ENCODE measurements at places on chromosomes 12 and 14.

DNA sequence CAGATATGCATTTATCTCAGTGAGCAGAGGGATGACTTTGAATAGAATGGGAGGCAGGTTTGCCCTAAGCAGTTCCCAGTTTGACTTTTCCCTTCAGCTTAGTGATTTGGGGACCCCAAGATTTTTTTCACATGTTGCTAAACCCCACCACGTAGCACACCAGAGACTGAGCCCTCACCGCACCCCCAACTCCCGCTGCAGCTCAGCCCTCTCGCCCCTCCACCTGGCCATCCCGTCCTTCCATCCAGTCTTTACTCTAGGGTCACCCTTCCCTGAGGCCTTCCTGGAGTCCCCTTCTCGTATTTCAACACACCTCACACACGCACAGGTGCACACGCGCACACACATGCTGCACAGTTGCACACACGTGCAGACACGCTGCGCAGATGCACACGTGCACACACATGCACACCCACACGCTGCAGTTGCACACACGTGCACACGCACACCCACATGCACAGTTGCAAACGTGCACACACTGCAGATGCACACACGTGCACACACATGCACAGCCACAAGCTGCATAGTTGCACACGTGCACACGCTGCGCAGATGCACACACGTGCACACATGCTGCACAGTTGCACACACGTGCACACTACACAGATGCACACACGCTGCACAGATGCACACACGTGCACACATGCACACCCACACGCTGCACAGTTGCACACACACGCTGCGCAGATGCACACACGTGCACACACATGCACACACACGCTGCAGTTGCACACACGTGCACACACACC lies 30.0 kb downstream of the HSP90AA1 start:
- no peak for DNase-seq

GRCh38 chr12:4915752-4916151 lies 6.0 kb downstream of the KCNA1 start:
- DNase-seq, result no peak

- no peak for DNase-seq
Measured at GRCh38 chr14:68791078-68791901, 1.6 kb downstream of the ZFP36L1 start.

GRCh38 chr14:51539571-51540037 lies 112.1 kb upstream of the FRMD6 start:
- no peak for DNase-seq

- DNase-seq, result no peak
Measured at GRCh38 chr12:3207175-3207574, 130.0 kb downstream of the TSPAN9 start.

DNA sequence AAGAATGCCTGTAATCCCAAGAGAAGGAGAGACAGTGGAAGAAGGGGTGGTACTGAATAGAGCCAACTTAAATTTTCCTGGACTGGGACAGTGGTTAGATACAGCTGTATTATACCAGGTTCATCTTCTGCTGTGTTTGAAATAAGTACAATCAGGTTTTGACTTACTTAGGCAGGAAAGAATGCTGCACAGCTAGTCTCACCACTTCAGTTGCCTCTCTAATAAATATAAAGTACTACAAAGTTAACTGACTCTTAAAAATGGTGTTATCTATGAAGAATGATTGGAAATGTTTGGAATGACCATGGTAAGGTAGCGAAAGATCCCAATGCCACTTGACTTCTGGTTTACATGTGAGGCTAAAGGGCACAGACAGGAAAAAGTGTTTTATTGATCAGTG lies 652.1 kb downstream of the NOVA1 start:
- DNase-seq, result no peak

DNA sequence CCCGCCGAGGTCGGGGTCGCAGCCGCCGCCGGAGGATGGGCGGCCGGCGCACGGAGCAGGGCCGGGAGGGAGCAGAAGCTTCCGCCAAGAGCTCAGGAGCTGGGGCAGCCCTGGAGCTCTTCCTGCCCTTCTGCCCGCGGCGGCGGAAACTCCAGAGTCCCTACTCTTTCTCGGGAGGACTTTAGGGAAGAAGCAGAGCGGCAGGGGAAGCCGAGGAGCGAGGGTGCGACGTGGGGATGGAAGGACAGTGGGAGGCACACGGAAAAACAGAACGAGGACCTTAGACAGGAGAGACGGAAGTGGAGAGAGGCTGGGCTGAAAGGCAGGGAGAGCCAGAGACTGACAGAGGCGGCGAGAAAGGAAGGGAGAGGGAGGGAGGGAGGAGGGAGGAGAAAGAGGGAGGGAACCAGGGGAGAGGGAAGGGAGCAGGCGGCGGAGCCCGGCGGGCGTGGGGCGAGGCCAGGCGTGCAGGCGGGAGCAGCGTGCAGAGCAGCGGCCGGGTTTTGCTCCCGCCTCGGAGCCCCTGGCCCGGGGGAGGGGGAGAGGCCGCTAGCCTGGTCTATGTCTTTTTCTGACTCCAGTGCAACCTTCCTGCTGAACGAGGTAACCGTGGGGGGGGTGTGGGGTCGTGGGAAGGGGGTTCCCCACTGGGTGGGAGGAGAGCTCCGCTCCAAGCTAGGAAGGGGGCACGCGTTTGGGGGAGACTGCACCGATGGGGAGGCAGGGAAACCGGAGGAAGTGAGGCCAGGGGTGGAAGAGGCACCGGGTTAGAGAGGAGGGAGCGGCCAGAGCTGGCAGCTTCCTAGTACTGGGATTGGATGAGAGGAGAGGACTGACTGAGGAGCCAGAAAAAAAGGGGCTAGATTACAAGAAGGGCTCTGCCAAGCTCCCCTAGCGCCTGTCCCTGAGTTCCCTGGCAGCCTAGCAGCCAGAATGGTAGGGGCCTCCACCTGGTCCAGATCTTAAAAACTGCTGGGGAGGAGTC lies 2.9 kb upstream of the CACNB3 start:
- DNase-seq, result peak; percentile 69

GRCh38 chr12:28390206-28390605 lies 199.9 kb downstream of the CCDC91 start:
- DNase-seq, result no peak

DNA sequence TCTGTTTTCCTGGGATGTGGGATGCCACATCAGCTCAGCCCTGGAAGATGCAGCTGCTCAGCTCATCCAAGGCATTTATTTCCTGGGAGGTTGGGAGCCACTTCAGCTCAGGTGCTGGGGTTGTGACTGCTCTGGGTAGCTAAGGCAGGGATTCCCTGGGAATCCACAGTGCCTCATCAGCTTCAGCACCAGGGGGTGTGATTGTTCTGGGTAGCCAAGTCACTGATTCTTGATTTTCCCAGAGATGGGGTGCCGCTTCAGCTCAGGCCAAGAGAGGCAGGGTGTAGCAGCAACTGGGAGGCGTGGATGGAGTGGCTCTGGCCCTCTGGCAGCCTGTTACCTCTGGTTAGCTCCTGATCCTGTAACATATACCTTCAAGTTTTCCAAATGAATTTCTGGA lies 81.3 kb upstream of the PRMT8 start:
- DNase-seq, result no peak

- no peak for DNase-seq
Measured at GRCh38 chr14:103220982-103221641, 97.9 kb downstream of the TNFAIP2 start.

GRCh38 chr14:91477388-91477787 lies 32.7 kb downstream of the PPP4R3A start:
- no peak for DNase-seq

DNA sequence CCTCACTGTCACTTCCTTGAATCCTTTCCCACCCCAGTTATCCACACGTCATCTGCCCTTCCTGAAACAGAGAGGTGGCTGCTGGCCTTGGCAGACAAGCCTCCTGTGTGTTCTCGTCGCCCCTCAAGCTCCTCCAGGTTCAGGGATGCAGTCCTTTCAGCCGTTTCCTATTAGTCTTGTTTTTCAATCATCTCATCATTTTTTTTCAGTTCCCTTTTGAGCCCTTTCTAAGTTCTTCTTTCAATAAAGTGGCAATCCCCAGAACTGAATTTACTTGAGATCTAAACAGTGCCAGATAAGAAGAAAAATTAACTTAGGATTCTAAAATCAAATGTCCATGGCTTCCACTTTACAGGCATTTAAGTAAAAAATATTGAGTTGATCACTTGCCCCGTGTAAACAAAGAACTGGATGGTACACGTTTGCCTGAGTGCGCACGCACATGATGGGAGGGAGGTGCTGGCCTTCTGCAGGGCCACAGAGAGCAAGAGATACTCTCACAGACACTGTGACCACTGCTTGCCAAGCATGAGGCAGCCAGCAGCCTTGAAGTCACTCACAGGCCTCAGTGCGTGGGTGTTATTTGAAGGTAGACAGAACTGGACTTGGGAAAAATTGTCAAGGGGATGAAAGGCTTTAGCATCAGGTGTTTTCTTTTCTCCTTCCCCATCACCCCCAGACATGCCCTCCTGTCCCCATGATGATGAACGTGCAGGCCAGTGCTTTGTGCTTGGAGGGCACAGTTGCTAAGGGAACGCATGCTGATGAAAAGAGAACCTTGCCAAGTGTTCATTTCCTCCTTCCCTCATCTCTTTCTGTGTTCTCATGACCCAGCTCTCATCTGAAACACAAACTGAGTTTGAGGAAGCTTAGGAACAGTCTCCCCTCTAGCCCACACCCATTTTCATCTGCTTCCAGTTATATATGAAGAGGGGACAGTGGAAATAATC lies 408.3 kb downstream of the EGLN3 start:
- DNase-seq, result no peak

DNA sequence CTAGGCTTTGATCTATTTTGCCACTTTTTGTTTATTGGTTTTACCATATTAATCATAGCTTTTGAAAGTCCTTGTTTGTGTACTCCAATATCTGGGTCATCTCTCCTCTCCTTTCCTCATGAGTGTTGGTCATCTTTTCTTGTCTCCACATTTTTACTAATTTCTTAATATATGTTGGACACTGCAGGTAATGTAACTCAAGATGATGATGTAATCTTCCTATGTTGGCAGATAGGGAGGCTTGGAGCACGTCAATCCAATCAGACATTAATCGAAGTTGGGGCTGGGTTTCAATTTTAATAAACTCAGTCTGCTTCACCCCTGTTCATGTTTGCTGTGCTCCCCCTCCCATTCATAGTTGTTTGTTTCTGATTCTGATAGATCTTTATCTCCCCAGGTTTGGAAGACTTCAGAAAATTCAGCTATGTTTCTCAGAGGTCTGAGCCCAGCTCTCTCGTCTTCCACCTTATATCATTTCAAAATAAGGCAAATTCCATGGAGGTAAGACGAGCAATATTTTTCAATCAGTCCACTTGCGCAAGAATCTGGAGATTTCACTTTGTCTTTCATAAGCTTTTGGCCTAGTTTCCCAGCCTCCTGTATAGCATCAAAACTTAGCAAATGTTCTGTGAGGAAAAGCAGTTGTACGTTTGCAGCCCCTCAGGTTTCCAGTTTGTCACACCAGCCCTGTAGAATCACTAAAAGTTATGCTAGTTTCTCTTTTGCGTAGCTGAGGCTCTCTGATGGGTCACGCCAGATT lies 504.1 kb downstream of the TMTC2 start:
- DNase-seq, result no peak

GRCh38 chr12:17110316-17110715 lies 504.4 kb upstream of the LMO3 start:
- DNase-seq, result no peak
